ENCODE measurements at places on chromosomes 6 and 20.
A peak's percentile ranks its signal among the peaks of the same experiment; 100 is the strongest.

GRCh38 chr20:6711951-6712649 is 55.4 kb upstream of the BMP2 start:
- no peak for DNase-seq

DNA sequence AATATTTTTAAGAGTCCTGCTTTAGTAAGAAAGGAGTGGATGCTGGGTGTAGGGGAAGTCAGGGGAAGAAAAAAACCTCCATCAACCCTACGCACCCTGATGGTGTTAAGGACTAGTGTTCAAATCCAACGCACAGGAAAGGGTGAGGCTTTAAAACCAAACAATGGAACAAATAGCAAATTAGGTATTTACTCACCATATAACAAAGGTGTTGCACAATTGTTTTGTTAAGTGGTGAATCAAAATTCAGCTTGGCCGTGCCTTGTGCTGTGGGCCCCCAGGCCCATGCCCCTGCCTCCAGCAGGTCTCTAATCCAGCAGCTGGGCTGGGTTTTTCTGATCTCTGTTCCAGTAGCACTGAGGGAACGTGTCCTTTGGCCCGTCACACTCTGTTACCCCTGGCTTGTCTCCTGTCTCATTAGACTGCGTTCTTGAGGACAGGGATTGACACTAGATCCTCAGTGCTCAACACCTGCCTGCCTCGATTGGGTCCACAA is 11.8 kb downstream of the FAM83D start:
- DNase-seq, result no peak

DNA sequence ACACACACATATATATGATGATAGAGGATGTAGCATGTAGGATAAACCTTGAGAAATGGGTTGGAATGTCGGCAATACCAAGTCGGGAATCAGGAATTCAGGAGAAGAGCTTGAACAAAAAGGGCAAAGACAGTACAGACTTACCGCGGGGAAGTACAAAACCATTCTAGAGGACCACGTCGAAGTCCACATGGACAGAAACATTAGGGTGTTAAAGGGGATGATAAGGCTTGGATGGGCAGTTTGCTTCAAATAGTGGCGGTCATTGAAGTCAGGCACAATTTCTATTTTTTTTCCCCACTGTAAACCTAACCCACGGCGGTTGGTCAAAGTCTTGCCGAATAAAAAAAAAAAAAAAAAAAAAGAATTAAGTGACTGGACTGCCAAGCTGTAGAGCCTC is 766 bp upstream of the NUS1 start:
- no peak for DNase-seq

- no peak for DNase-seq
Measured at GRCh38 chr6:167462514-167463312, 137.8 kb downstream of the TTLL2 start.

DNA sequence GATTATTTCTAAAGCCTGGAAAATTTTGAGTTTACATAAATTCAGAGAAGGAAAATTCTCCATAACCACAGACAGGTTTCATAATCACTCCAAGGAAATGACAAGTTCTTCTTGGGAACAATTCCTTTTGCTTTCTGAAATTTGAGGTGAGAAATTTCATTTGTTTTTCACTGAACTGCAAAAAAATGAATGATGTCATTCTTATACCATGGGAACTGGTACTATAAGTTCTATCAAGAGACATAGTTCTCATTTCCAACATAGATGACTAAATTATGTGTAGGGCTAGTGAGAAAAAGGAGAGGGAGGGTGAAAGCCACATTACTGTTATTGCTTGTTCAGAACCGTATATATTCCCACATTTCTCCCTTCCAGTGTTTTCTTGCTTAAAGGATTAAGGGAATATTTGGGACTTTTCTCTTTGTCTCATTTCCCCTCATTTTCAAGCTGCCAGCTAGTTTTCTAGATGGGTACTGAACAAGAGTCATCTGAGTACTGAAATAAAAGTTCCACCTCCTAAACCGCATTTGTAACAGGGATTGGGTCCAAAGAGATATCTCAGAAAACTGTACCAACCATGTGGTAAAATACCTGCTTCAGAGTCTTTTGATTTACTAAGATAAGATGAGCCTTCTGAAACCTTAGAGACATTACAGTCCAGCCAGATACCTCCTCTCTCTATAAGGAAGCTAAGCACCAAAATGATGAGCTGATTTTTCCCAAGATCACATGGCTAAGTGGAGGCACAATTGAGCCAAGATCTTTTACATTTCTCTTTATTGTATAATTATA is 144.3 kb upstream of the PRDM1 start:
- no peak for DNase-seq

DNA sequence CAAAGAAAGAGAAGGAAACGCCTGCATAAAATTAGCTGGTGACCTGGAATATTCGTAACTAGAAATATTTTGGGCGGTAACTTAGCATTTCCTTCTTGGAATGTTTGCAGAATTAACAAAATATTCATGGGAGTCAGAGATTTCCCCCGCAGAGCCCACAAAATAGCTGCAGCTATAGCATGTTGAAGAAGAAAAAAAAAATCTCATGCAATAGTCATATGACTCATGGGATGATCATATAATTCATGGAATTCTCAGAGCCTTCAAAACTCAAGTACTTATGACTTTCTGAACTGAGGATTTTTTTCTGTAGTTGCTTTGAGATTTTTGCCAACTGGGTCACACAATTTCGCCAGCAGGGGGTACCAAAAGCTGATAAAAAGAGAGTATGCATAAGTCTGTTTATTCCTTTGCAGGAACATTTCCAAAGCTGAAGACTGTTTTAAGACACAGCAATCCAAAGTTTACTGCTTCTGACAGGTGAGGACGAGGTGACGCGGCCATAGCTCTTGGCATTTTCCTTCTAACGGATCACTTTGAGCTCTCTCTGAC is 586.0 kb upstream of the CHD6 start:
- DNase-seq, result no peak

DNA sequence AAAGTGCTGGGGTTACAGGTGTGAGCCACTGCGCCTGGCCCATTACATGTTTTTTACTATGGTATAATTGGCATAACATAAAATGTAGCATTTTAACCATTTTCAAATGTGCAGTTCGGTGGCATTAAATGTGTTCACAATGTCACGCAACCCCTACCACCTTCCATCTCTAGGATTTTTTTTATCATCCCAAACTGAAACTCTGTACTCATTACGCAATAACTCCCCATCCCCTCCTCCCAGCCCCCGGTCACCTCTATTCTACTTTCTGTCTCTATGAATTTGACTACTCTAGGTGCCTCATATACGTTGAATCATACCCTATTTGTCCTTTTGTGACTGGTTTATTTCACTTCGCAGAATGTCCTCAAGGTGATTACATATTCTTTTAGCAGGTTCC is 233.1 kb upstream of the ARID1B start:
- DNase-seq, result no peak

GRCh38 chr6:83696674-83697073 is 12.2 kb downstream of the SNAP91 start:
- no peak for DNase-seq

- peak; percentile 52 for DNase-seq
Measured at GRCh38 chr6:70479236-70479635, 65.9 kb downstream of the FAM135A start.

GRCh38 chr20:17579369-17580039 is 9.6 kb downstream of the DSTN start:
- DNase-seq, result no peak

DNA sequence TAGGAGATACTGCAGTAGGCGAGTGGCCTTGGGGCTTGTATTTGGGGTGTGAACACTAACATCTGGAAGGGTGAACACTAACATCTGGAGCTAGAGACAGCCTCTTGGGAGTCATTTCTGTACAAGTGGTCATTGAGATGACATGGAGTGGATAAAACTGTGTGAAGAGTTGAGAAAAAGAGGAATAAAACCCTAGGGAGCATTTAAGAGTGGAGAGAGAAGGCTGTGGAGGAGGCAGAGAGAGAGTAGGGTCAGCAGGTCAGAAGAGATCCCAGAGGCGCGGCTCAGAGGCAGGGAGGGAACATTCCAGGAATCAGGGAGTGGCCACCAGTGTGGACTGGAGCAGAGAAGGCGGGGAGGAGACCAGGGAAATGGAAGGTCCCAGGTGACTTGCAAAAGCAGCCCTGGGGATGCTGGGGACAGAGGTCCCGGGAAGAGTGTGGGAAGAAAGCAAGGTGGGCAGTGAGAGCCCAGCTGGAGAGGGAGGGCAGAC is 202.0 kb upstream of the RNF24 start:
- DNase-seq, result no peak

DNA sequence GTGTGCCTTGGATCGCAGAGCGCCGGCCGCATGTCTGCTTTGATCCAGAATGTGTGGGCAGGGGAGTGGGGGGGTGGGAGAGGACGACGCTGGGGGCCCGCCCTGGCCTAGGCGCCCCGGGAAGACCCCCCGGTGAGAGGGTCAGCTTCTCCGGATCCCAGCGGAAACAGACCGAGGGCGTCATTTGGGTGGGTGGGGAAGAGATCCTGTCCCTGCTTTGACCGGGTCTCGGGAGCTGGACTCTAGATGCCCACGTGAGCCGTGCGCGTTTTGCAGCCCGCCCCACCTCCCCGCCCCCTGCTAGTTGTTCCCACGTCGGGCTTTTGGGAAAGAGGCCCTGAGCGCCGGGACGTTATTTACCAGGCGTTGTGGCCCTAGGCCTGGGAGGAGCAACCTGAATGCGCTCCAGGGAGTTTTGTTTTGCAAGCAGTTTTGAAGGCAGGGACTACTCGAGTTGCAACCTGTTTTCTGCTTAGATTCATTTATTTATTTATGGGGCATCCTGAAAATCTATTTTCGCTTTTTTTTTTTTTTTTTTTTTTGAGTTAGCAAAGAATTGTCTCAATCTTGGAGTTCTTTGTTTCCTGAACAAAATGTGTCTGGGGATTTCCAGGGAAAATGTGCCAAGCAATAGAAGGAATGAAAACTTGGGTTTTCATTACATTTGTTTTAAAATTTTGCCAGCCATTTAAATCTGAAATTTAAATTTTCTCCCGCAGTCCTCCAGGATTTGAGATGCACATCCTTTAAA is 1.6 kb downstream of the DSP start:
- peak; percentile 46 for DNase-seq

GRCh38 chr6:39685489-39685826 is 39.8 kb downstream of the KIF6 start:
- no peak for DNase-seq

DNA sequence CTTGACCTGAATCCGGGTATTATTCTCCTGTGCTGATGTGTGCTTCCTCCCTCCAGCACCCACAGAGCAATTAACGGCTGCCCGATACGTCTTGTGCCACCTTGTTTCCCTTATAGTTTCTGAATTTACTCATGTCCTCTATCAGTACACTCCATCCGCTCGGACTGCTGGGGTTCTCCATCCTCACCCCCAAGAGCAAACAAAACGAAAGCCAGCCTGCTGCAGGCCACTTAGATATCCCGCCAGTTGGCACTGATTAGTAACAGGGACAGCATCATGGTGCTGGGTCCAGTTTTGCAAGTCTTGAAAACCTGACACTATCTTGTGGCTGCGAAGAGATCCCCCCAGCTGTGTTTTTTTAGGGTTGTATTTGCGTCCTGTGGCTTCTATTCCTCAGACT is 71.8 kb downstream of the SSR1 start:
- DNase-seq, result no peak

- DNase-seq, result peak; percentile 47
Measured at GRCh38 chr6:138349891-138350290, 27.8 kb upstream of the SMIM28 start.

DNA sequence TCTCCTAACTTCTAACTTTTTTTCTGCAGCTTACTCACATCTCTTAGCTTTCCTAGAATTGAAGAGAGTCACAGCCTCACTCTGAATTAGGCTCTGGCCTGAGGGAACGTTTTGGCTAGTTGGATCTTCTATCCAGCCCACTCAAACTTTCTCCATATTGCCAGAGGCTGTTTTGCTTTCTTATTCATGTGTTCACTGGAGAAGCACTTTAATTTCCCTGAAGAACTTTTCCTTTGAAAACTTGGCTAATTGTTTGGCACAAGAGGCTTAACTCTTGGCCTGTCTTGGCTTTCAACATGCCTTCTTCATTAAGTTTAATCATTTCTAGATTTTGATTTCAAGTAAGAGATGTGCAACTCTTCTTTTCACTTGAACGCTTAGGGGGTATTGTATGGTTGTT is 138.2 kb upstream of the PLCB4 start:
- DNase-seq, result no peak

DNA sequence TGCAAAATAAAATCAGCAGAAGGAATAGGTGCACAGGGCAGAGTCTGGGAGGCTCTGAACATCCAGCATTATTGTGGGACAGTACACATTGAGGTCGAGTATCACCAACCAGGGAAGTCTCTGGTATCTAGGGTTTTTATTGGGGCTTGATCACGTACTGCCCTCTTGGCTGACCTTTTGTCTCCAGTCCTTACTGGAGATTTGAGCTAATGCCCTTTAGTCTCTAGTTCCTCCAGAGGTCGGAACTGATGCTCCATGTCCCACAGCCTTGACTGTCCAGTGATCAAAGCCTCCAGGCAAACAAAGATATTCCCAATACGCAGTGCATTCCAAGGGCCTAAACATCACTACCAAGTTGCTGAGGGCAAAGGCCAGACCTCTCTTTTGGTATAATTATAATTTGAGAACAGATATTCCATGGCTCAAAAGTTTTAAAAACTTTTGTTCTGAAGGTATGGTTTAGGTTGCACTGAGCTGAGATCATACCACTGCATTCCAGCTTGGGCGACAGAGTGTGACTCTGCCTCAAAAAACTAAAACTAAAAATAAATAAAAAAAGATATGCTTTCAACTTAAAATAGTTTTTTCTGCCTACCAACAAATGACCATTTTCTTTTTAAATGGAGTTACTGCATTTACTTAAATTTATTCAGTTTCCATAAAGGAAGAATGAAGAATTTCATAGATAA is 56.9 kb upstream of the DYNLRB1 start:
- no peak for DNase-seq

DNA sequence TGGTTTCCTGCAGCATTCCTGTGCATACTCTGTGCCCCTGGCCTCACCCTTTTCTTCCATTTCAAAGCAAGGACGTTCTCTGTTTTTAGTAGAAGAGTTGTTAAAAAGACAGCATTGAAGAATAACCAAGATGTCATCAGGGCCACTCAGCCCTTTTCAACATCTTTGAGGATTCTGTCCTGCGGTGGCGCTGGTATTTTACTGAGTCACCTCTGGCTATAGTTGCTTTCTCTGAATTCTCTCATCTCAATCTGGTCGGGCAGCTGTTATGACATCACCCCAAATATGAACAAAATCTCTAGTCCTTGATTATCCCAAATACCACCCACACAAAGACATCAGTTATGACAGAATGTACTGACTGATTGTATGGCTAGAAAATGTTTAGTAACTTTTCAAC is 204.2 kb downstream of the GRIK2 start:
- peak; percentile 87 for DNase-seq

DNA sequence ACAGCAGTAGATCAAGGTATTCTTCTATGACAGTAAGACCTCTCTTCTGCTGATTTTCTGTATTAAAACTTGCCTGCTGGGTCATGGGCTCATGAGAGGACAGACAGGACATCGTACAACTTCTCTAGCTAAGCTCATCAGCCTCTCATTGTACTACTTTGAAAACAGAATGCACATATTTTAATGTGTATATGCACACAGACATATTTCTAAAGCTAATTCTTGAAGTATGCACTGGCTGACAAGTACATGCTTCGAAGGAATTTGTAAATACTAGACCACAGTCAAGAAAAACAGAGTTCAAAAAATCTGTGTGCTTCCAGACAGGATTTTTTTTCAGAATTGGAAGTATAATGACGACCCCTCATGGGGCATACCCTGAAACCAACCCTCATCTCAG is 81.7 kb upstream of the CD83 start:
- peak; percentile 37 for DNase-seq
